Activated CD4-positive, CD25-positive, alpha-beta regulatory T cell treated with anti-CD3 and anti-CD28 coated beads, Interleukin-2, amount 50 U/mL, for 24 hours (primary cell): ENCODE measurements at places on chromosomes 7 and 10.
A peak's percentile ranks its signal among the peaks of the same experiment; 100 is the strongest.

GRCh38 chr7:25460433-25460832 is 232.1 kb upstream of the NPVF start:
- no peak for ATAC-seq

DNA sequence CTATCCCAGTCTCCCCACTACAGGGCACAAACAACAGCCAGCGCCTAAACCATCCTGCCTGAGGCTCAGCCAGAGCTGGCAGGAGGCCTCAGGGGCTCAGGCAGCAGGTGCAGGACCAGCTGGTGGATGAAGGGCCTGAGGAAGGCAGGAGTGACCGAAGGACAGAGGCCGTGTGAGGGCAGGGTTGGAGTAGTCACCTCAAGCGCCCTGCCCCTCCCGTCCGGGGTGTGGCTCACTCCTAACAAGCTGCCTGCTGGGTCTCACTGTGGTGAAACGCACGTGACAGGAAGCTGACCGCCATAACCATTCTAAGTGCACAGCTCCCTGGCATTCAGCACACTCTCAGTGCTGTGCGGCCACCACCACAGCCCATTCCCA is 281.1 kb downstream of the ELFN1 start:
- ATAC-seq: peak; percentile 74

DNA sequence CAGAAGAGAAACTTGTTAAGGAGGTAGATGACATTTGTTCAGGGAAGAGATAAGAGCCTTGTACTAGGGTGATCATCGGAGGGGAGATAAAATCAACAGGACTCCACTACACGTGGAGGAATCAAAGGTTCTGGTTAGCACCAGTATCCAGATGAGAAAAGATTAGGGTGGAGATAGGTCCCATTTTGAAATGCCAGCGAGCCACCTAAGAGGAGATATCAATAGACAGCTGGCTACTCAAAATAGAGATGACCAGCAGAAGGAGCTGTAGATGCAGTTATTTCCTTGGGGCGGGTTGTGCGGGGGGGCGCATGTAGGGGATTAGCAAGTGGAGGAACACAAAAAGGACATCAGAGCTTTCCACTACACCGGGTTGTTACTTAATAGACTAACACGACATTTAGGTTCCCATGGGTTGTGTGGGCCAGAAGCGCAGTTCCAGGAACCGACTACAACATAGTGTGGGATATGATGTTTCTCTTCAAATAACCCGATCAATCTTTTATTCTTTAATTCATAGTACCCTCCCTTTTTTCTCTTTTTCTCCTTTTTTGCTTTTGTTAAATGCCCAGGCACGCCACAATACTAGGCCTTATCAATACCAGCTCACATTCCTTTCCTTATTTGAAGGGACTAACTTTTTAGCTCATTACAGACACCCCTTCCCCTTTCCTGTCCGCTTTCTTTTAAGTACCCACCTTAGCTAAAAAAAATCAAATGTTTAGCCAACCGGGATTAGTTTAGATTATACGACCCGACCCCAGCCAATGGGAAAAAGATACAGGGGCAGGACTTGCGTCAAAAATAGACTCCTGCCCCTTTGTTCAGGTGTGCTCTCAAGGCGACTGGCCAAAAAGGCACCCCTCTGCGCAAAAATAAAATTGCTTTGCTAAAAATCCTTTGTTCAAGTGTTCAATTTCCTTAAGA is 2.0 kb upstream of the KIF11 start:
- peak; percentile 0 for ATAC-seq

- ATAC-seq: no peak
Observed at GRCh38 chr10:109205929-109206585, 717.3 kb downstream of the XPNPEP1 start.

- ATAC-seq: no peak
Observed at GRCh38 chr7:132568962-132569361, 7.3 kb downstream of the PLXNA4 start.

- ATAC-seq: no peak
Observed at GRCh38 chr7:122188785-122189184, 44.7 kb upstream of the AASS start.

DNA sequence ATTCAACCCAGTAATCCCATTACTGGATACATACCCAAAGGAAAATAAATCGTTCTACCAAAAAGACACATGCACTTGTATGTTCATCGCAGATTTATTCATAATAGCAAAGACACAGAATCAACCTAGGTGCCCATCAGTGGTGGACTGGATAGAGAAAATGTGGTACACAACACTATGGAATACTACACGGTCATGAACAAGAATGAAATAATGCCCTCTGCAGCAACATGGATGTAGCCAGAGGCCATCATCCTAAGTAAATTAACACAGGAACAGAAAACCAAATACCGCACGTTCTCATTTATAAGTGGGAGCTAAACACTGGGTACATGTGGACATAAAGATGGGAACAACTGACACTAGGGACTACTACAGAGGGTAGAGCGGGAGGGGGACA is 120.4 kb downstream of the MICU1 start:
- no peak for ATAC-seq

GRCh38 chr10:48652344-48652743 is 32.3 kb upstream of the WDFY4 start:
- ATAC-seq: no peak

DNA sequence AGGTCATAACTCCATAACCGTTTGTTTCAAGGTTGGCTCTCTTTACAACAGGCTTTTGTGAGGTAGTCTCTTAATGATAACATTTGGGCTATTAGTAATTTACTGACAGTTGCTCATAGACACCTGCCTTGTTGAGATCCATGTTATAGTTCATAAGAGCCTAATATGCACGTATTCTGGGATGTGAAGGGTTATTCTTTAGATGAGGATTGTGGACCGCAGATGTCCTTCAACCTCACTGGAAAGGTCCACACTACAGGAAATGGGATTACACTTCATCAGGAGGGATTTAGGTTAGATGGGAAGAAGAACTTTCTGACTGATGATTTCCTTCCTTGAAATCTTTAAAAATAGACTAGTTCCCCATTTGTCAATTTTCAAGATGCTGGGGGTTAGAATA is 62.8 kb downstream of the SAMD9 start:
- no peak for ATAC-seq
